ENCODE measurements at places on chromosomes 5 and 9. TPM values are rescaled to one million over a fixed set of nuclear protein-coding genes. Genes with fewer than 3 reads are reported as not detected.

IFNK gene
- total RNA-seq: not detected

ANKRD34B gene
- total RNA-seq: 0.10 TPM

PCDHB4 gene
- 2.5 TPM for total RNA-seq

SLC6A18 gene
- total RNA-seq: not detected

IL4 gene
- not detected for total RNA-seq

TNIP1 gene
- total RNA-seq: 285 TPM

GARIN3 gene
- total RNA-seq: not detected

Measured in mesenteric fat pad (tissue), 1 donor.